ENCODE measurements at places on chromosomes 5 and 9.
A peak's percentile ranks its signal among the peaks of the same experiment; 100 is the strongest.

DNA sequence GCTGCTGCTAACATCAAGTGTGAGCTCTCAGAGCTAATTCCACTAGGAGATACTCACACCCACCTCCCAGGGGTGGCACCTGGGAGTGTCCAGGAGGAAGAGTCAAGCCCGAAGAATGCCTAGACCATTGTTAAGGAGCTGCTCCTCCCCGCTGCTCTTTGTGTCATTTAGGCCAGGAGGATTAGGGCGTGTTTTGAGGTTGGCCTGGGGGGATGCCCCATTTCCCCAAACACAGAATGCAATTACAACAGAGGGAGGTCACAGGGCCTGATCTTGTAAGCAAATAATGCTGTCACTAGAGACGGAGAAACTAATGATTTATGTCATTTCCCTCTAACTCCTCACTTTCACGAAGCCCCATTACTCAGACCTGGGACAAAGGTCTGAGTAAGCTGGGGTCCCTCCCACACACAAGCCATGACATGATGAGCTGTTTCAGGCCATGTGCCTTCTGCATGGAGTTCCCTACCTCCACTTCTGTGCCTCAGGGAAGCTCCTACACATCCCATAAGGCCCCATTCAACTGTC lies 312.5 kb downstream of the ACTL7B start:
- no peak for DNase-seq

DNA sequence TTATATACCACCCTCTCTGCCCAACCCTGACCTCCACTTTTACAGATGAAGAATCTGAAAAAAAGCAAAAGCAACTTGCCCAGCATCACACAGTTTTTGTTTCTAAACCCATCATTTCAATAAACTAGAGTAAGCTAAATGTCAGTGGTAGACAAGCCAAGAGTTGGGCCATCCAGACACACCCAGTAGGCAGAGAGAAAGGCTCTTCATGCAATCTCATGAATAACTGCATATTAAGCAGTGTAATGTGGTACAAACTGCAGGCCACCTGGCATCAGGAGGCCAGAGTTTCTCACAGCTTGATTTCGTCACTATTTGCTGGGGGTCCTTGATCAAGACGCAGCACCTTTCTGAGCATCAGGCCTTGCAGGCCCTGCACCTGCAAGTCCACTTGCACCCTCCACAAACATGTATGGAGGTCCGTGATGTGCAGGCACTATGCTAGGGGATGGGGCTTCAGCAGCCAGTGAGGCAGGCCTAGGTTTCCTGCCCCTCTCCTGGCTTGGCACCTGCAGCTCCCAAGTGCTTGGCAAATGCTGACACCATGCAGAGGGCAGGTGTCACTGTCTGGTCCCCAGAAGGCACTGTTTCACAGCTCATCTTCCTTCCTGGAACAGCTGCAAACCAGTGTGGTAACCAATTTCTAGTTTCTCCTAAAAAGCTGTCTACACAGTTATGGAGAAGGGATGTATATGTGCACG lies 29.8 kb downstream of the ADAM19 start:
- DNase-seq = no peak

DNA sequence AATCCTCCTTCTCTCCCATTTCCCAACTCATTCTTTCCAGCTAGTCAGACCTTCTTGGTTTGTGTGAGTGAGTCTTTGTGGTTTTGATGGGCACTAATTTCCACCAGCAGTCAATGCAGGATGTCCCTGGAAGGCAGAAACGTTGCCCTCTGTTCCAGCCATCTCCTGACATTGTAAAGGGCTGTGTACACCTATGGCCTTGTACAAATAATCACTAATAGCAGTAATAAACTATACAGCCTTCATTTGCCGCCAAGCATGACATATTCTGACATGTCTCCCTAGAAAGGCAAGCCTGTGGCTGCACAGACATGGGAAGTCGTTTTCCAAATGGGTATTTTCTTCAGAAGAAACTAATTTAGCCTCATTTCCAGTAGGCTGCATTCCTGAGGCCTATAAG lies 18.4 kb upstream of the DENND1A start:
- no peak for DNase-seq

DNA sequence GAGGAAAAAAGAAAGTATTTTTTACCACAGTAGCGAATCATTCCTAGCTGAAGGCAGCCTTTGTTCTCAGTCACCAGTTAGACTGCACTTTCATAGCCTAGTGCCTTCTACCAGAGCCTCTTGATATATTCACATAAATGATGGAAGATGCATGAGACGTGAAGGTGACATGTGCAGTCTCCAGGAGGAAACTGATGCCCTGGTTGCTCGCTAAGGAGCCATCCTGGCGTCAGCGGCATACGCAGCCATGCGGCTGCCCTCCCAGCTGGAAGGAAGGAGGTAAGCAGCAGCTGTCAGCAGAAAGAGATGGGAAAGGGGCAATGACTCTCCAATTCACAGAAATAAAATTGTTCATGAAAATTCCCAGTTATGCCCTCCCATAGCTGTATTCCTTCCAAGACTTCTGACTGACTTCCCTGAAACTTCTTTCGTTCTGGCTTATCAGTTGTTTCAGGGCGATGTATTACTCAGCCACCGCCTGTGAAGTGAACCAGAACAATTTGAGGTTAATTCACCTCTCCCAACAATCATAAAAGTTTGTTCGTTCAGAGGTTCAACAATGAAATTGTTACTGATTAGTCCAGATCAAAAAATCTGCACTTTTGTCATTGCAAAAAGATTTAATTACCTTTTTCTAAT lies 331.2 kb downstream of the NR2F1-AS1 start:
- no peak for DNase-seq

- peak; percentile 15 for DNase-seq
Measured at GRCh38 chr5:61245936-61246335, 83.7 kb upstream of the SMIM15 start.

GRCh38 chr5:164679461-164679860 lies 1174.0 kb downstream of the MAT2B start:
- DNase-seq = no peak

DNA sequence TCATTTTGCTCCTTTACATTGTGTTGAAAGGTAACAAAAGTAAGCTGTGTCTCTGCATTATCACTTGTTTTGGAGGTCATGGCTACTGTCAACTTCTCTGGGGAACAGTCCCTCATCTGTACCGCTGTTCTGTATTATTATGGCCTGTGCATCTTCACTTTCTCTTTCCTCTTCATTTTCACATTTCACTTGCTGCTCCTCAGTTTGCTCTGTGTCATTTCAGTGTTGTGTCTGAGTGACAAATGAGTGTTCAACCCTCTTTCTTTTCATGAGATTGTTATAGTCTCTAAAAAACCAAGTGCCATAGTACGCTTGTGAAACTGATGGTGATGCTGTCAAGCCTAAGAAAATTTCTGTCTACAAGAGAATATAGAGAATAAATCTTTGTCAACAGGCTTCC lies 122.0 kb upstream of the FER start:
- DNase-seq = no peak

GRCh38 chr5:149420545-149421371 lies 41.7 kb upstream of the IL17B start:
- DNase-seq = no peak

- DNase-seq = no peak
Measured at GRCh38 chr5:149242339-149242738, 29.3 kb upstream of the AFAP1L1 start.

GRCh38 chr9:131719262-131719908 lies 20.5 kb downstream of the RAPGEF1 start:
- no peak for DNase-seq

DNA sequence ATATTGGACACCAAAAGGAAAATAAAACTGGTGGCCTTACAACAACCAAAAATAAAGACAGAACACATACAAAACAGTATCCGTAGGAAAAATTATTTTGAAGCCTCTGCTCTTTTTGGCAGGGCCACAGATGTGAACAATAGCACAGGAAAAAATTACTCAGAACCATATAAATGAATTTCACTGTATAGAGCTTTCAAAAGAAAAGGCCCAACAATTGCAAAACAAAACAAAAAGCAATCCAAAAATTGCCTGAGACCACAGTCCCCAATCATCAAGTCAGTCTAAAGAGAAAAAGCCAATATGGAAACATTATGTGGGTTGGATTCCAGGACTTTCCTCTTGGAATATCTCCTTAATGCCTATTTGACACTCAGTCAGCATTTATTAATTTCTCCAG lies 243.8 kb downstream of the CEMIP2 start:
- DNase-seq = no peak

DNA sequence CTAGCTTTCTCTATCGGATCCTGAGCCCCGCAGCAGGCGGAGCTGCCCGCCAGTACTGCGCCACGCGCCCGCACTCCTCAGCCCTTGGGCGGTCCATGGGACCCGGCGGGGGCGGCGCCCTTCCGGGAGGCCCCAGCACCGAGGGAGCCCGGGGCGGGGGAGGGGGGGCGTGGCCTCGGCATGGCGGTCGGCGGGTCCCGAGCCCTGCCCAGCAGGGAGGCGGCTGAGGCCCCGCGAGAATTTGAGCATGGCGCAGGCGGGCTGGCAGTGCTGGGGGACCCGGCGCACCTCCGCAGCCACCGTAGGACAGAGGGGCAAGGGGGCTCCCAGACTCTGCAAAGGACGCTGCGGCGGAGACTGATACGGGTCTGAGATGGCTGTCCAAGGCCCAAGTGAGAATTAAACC lies 6.8 kb downstream of the ZDHHC11B start:
- DNase-seq = no peak

GRCh38 chr5:149706158-149706557 lies 24.0 kb upstream of the PPARGC1B start:
- no peak for DNase-seq

DNA sequence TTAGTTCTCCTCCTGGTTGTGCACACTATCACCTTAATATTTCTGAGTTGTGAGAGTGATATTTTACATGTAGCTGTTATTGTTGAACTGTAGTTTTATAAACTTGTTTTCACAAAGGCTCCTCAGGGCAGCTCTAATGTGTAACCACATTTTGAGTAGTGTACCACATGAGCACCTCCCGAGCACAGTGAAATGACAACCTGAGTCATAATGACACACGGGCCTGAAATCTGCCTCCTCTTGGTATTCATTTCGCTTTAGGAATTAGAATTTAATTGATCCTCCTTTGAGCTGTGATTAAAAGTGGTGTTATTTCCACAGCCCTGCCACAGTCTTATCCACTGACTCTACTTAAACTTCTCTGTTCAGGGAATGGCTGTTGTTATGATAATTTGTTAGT lies 7.9 kb downstream of the MTRR start:
- DNase-seq = no peak

DNA sequence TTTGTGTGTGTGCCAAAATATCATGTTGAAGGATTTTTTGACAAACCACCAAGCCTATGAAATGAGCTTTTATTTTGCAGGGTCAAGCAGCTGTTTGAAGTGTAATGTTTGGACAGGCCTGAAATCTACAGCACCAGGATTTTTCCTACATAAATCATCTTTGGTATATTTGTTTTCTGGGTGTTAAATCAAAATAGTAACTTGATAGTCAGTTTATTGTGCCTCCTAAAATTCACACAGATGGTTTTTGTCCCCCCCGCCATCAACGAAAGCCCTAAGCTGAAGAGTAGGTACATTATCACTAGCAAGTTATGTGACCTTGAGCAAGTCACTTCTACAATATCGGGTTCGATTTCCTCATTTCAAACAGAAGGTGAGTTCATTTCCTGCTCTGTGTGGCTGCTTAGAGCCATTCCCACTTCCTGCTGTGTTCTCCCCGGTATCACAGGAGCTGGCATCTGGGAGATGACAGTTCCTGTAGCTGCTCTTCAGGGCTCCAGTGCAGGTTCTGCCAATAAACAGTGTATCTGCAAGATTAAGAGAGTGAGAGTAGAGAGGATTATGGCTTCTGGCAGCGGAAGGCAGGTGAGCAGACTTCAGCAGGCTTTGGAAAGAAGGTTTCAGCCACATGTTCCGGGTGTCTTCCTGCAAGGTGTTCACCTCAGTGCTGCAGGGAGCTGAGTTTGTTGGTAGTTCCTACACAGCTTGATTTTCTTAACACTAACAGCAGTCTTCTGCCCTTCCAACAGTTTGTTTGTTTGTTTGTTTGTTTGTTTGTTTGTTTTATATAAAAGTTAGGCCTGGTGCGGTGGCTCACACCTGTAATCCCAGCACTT lies 48.4 kb upstream of the GNE start:
- DNase-seq = no peak

- DNase-seq = no peak
Measured at GRCh38 chr9:30235068-30235467, 2149.4 kb upstream of the ACO1 start.

- DNase-seq = no peak
Measured at GRCh38 chr9:137161558-137162486, 8.0 kb downstream of the LRRC26 start.

DNA sequence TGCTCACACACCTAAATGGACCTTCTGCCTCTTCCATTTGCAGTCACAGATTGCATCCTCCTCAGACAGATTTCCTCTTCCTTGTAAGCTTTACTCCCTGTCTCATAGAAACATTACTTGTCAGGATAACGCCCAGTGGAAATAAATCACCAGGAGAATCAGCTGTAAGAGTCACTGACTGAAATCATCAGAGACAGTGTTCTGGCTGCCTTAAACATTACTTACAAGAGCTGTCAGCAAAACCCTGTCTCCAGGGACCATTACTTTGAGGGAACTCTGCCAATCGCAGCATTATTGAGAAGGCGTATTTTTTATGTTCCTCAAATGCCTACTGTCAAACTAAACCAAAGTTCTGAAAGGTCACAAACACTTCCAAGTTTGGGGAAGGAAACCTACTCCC lies 5.9 kb downstream of the DPYSL3 start:
- DNase-seq = no peak

GRCh38 chr9:113602126-113603047 lies 138.9 kb downstream of the RGS3 start:
- peak; percentile 23 for DNase-seq

- no peak for DNase-seq
Measured at GRCh38 chr5:16922430-16922829, 13.7 kb downstream of the MYO10 start.

DNA sequence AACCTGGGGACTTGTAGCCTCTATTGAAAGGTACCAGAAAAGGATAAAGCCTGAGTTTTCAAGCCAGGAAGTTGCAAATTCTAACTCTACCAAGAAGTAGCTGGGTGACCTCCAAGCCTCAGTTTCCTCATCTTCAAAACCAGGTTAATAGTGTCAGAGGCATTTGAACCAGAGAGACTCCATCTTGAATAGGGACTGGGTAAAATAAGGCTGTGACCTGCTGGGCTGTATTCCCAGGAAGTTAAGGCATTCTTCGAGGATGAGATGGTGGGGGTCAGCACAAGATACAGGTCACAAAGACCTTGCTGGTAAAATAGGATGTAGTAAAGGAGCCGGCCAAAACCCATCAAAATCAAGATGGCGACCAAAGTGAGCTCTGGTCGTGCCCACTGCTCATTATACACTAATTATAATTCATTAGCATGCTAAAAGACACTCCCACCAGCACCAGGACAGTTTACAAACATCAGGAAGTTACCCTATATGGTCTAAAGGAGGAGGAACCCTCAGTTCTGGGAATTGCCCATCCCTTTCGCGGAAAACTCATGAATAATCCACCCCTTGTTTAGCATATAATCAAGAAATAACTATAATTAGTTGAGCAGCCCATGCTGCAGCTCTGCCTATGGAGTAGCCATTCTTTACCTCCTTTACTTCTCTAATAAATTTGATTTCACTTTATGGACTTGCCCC lies 3.8 kb upstream of the SERINC5 start:
- DNase-seq = no peak
